Stimulated activated CD4-positive, alpha-beta T cell treated with anti-CD3 and anti-CD28 coated beads, Interleukin-12 subunit alpha, Interleukin-12 subunit beta, amount 100 ng/mL, for 4 hours (primary cell): ENCODE measurements at places on chromosomes 16 and 17.
A peak's percentile ranks its signal among the peaks of the same experiment; 100 is the strongest.

- no peak for DNase-seq
Observed at GRCh38 chr16:48525201-48526057, 84.6 kb downstream of the N4BP1 start.

DNA sequence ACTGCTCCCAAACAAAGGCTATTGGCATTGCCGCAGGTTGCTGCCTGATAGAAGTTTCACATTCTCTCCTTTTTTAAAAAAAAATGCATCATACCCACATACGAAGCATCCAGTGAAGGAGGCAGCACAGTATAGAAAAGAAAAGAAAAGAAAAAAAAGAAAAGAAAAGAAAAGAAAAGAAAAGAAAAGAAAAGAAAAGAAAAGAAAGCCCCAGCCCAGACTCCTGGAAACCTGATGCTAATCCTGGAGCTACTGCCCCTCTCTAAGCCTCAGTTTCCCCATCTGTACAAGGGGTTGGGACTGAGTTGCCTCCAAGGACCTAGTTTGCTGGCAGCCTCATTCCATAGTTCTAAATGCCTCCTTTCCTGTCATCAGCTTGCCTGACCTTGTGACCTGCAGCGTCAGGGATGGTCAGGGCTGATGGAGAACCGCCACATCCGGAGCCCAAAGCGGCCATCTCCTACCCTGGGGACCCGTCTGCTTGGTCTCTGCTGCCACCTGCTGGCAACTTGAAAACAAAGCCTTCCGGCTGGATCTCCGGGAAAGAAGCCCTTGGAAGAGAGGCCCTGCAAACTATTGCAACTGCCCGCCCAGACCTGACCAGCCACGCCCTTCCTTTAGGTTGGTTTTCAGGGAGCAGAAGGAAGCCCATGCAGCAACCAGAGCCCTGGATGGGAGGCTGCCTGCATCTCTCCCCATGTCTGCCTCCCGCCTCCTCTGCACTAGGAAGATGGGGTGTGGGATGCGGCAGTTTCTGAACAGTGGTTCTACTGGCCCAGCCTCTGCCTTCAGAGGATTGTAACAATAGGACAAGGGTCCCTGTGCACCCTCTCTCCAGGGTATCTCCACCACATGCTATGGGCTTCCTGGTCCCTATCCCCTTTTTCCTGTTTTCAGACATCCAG lies 13.0 kb downstream of the AIPL1 start:
- peak; percentile 70 for DNase-seq

GRCh38 chr16:14303182-14303618 lies 232.1 kb downstream of the MRTFB start:
- no peak for DNase-seq

GRCh38 chr17:73521376-73521775 lies 122.9 kb downstream of the SDK2 start:
- no peak for DNase-seq

DNA sequence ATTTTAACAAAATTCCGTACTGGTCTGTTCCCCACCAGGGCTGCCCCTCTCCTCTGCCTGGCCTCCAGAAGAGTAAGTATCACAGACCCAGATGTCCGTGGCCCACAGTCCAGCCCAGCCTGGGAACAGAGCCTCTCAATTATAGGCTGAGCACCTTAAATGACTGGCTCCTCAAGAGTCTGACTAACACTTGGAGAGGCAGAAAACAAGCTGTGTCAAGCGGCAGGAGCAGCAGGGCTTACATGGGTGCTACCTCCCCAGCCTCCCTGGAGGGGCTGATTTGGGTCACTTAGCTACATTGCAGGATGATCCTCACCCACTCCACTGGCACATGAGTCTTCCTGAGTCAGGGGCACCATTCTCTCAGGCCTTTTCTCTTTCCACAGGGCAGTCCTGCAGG lies 209.7 kb downstream of the COPRS start:
- DNase-seq: no peak

DNA sequence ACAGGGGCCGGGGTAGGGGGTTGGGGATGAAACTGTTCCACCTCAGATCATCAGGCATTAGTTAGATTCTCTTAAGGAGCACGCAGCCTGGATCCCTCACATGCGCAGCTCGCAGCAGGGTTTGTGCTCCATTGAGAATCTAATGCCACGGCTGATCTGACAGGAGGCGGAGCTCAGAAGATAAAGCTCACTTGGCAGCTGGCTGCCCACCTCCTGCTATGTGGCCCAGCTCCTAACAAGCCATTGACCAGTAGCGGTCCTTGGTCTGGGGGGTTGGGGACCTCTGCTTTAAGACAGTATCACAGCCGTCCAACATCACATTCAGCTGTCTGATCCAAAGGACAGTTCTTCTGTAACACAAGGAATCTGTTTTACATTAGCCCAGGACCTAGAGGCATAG lies 62.5 kb downstream of the SLC39A11 start:
- DNase-seq: no peak

DNA sequence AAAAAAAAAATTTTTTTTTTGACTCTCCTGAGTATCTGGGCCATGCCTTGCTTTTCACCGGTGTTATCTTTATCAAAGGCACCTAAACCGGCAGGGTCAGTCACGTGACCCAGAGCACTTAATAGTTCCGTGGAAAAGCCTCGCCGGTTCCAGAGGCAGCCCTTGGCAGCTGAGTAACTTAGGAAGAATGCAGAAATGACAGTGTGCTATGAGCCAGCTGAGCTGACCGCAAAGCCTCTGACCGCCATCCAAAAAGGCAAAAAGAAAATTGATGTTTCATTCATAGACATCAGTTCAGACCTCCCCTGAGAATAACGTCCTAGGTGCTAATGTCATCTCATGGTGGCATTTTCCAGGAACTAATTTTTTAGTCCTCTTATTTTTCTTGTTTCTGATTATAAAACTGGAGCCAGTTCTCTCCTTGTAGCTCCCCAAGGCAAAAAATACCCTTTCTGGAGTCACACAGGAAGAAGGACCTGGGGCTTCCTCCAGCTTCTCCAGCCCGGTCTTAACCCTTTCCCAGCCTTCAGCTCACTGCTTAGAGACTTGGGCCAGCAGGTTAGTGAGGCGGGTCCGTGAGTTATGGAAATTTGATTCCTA lies 122.6 kb downstream of the SOCS1 start:
- no peak for DNase-seq

DNA sequence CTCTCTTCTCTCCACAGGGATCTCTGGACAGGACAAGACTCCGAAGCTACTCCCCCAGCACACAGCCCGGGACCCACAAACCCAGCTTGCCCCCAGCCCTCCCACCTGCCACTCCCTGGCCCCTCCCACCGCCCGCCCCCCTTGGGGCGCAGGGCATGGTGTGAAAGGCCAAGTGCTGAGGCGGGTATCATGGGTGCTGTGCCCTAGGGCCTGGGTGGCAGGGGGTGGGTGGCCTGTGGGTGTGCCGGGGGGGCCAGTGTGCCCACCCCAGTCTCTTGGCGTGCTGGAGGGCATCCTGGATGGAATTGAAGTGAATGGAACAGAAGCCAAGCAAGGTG lies 11.4 kb downstream of the THRA start:
- DNase-seq: no peak

- no peak for DNase-seq
Observed at GRCh38 chr16:8751481-8752311, 45.7 kb downstream of the TMEM186 start.

GRCh38 chr17:29048440-29049368 lies 5.8 kb downstream of the PIPOX start:
- no peak for DNase-seq

DNA sequence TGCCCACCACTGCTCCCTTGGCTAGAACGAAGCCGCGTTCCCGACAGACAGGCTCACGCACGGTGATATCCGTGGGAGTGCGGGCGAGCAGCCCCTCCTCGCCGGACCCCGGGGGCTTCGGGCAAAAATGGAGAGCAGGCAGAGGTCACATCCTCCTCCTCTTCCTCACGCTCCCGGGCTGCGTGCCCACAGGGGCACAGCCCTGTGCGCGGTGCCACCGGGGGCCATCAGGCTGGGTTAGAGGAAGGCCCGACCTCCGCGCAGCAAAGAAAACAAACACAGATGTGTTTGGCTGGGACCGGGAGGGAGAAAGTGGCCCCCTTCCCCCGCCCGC lies 519 bp upstream of the NTN1 start:
- DNase-seq: no peak

DNA sequence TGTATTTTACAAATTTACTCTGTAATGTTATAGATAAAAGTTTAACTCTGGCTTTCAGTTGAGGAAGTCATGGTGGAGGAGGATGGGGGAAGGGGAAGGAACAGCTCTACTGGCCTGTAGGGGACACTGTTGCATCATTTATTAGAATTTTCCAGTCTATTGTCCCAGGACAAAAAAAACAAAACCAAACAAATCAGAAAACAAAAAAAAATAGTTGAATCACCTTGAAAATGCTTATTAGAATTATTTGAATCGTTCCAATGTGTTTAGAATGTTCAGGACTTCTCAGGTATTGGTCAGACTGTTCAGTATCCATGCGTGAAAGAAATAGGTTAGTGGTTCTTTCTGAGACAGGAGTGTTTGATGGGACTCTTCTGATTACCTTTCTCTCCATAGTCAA lies 242.0 kb downstream of the FTO start:
- no peak for DNase-seq

GRCh38 chr16:64866021-64866420 lies 255.8 kb downstream of the CDH11 start:
- DNase-seq: no peak

DNA sequence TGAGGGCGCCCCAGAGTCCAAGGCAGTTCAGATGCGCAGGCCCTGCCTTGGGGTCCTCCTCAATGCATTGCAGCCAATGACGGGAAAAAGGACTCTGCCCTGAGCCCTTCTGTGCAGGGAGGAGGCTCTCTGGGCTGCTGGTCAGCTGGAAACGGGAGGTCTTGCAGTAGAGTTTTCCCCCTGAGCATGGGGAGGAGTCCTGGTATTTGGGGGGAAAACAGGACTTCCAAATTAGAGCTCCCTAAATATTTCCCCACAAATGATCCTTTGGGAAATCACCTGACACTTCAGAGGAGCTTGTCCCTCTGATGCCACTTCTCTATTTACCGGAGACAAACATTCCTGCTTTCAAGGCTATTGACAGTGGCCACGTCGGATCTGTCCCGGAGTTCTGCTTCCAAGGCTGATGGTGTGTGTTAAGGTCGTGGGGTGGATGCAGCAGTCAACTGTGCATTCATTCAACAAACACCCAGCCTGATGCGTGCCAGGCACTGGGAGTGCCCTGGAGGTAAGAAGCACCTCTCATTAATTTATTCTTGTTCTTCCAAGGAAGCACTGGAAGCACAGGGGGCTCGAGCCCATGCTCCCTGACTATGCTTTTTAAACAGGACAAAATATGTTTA lies 73.0 kb upstream of the DNAH17 start:
- no peak for DNase-seq

DNA sequence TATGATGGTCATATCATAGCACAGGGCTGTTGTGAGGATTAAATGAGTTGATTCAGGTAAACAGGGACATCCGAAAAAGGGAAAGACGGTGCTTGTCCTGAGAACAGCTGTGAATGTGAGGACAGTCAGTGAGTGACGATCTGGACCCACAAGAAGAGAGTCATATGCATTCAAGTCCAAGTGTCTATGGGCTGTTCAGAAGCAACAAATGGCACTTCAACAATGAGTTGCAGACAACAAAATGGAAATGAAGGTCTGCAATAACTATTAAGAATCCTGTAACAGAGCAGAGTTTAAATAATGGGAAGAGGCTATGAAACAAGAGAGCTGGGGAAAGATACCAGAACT lies 100.3 kb downstream of the ADCY9 start:
- DNase-seq: no peak

DNA sequence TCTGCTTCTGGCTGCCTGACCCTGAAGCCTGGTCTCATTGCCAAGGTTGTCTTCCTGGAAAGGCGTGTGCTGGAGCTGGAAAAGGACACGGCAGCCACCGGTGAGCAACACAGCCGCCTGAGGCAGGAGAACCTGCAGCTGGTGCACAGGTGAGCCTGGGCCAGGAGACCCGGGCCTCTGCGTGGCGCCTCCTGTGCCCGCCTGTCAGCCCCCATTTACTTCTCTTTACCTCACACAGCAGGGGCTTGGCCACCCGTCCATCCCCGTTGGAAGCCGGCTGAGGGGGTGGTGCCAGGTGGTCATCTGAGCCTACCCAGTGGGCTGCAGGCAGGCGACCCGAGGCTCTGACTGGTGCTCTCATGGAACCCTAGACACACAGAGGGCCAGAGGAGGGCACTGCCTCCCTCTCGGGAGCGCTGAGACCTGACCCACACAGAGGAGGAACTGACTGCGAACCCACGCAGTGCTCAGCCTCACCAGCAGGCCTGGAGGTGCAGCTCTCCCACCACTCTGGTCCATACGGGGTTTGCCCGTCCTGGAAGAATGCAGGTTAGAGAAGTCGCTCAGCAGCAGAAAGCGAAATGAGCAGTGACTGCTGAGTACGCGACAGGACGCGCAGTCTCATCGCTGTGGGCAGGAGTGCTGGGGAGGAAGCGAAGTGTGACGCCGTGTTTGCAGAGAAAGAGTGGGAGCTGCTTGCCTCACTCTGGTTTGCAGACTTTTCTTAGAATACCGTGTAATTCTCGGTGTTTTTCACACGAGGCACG lies 21.9 kb upstream of the CAPN15 start:
- no peak for DNase-seq

- DNase-seq: no peak
Observed at GRCh38 chr16:79997257-79997656, 396.7 kb upstream of the MAF start.

DNA sequence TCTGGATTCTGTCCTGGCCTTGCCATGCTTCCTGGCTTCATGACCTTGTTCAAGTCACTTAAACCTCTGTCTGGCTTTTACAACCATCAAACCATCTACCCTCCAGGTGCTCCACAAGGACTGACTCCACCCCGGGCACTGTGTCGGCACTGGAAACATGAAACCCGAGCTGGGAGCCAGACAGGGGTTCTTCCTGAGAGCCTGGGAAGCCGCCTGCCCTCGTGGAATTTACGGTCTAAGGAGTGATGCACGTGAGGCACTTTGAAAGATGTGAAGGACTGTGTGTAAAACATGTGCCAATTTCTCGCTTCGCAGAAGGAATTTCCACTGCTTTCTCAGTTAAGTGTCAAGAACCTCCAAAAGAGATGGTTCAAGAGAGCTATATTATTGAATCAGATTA lies 11.6 kb downstream of the CDK5R1 start:
- no peak for DNase-seq

DNA sequence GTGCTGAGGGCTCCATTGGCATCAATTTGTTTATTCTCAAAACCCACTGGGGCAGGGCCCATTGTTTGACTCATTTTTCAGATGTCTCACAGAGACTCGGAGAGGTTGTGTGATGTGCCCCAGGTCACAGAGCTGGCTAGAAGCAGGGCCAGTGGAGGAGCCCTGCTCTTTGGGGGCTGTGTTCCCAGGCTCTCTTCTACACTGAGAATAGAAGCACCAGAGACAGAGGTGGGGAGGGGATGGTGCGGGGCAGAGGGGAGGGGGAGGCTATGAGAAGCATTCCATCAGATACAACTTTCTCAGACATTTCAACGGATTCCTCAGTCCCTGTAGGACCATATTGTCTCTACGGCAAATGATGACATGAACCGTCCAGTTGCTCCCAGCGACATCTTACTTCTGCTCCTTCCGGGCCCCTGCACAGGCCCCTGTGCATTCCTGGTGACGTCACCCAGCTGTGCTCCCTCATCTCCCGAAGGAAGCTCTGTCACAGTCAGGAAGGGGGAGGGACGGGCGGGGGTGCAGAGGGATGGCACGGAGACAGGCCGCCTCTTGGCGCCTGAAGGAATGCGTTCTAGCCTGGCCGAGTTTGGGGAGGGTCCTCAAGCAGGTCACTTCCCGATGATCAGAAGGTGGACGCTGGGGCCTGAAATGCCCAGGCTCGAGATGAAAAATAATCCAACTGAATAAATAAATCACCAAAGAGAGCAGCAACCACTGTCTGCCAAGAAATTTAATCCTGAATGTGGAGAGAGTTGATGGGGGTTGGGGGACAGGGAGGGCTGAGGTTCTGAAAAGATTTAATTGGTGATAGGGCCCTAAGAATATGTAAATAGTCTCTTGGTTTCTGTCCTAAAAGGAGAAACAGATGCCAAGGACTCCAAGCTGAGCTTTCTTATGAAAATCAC lies 114.1 kb downstream of the NOG start:
- no peak for DNase-seq
